ENCODE measurements at places on chromosomes 6 and 20.

- DNase-seq, result no peak
Measured at GRCh38 chr20:1861347-1861976, 33.7 kb upstream of the SIRPA start.

DNA sequence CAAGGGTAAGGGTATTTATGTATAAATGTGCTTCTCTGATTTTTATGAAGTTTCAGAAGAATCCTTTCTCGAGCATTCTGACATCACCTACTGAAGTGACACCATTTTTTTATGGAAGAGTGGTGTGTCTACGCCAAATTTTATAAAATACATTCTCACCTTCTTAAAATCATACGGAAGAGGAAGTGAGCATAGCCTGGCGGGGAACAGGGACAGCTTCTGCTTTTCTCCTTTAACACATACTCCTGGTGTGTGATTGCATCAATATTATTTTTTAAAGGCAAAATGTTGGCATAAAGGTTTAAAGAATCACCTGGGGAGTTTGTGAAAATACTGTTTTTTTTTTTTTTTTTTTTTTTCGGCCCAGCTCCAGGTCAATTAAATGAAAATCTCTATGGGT, 733.6 kb upstream of the MAN1A1 start:
- no peak for DNase-seq

- DNase-seq, result no peak
Measured at GRCh38 chr6:149896491-149896890, 1.4 kb downstream of the RAET1E start.

DNA sequence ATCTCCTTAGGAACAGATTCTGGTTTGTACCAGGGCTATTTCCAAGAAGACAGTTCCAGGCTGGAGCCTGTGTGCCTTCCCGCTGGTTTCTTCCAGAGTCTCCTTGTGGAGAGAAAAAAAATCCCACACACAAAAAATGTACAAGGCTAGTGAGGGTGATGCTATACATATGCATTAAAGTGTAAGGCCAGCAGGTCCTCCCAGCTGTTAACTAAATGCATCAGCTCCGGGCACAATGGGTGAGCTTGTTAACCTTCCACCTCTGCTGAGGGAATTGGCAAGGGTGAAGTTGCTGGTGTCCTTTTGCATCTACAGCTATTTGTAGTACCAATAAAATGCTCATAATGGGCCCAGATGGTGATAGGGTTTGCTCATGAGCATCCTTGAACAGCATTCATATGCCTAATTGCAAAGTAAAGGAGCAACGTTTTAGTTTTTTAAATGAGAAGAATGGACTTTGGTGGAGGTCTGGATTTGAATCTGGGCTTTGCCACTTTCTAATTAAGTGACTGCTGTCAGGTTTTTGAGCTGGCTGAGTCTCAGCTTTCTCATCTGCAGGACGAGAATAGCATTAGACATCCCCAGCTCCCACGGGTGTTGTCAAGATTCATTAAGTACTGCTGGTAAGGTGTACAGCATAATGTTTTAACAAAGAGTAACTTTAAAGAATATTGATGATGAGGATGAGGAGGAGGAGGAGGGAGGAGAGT, 361.8 kb downstream of the QKI start:
- DNase-seq, result no peak

DNA sequence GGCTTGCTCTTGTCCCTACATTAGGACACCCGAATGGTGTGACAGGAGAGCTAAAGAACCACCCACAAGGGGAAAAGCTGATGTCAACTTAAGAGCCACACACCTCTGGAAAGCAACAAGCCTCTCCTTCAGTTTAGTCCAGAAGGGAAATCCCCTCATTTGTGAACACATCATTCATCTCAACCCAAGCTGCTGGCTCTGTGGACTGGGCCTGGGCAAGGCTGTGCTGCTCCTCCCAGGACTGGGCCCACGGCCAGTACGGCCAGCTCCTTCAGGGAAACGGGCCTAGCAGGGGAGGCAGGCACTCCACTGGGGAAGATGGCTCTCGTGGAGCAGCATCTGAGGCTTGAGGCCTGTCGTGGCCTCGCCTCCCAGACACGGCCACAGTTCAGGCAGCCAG, 12.8 kb upstream of the SLC4A11 start:
- DNase-seq, result no peak
